ENCODE measurements at places on chromosomes 3 and 15. TPM values are rescaled to one million over a fixed set of nuclear protein-coding genes. Genes with fewer than 3 reads are reported as not detected.

CCDC51 gene
- total RNA-seq = 11.3 TPM

DNA sequence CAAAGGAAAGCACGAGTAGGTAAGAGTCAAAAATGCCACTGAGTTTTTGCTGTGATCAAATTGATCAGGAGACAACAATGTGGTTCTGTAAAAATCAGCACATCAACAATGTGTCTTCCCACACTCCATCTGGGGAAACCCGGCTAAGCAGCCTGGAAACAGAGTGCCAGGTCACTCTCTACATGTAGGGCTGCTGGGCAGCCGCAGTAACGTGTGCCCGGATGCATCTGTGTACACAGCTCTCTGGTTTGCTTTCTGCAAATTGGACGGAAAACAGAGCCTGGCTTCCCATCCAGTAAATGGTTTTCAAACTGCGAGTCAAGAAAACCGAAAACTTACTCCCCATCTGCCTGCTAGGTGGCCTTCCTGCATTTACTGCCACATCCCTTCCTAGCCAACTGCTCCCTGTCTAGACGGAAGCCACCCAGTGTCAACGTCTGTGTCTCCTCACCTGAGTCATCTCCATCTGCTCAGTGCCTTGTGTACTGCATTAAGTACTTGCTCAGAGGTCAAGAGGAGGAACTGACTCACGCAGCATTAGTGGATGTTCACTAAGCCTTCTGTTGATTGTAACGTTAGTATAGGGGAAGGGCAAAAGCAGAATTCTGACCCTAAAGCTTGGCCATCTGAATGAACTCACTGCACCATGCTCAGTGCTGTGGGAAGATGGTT lies 124.1 kb downstream of the TJP1 start:
- H3K27ac ChIP-seq = no peak overlapping the region
- no peaks in the 10 kb centered on the region for H3K27me3 ChIP-seq
- H3K36me3 ChIP-seq = peaks cover 52% of the 10 kb centered on the region
- no peak for DNase-seq
- peaks cover 6% of the 10 kb centered on the region for H3K4me1 ChIP-seq
- H3K4me3 ChIP-seq = no peak overlapping the region

DNA sequence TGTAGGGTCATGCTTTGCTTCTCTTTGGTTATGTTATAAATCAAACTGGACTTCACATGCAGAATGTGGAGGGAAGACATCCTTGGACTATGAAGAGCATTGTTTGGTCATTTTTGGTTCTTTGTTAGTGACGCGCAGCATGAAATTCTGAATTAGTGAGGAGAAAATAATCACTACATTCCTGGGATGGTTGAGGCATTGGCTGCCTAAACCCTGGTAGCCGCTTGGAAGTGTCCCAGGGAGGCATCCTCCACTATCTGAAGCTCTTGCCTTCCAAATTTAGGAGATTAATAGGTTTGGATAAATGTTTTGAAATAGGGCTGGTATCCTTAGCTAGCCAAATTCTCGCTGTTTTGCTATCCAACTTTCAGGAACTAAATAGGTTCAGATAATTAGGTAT lies 96.2 kb downstream of the CLSTN2 start:
- no peaks in the 10 kb centered on the region for H3K27me3 ChIP-seq
- no peak for DNase-seq
- H3K36me3 ChIP-seq = peaks cover 1% of the 10 kb centered on the region
- no peak overlapping the region for H3K27ac ChIP-seq
- no peaks in the 10 kb centered on the region for H3K4me1 ChIP-seq

GRCh38 chr3:150180334-150180733 lies 209.6 kb upstream of the PFN2 start:
- H3K4me3 ChIP-seq = no peak overlapping the region
- DNase-seq = no peak
- peaks cover 41% of the 10 kb centered on the region for H3K4me1 ChIP-seq
- no peaks in the 10 kb centered on the region for H3K27me3 ChIP-seq

All from osteocyte (in vitro differentiated cells).